ENCODE measurements at places on chromosomes 12 and 14. TPM values are rescaled to one million over a fixed set of nuclear protein-coding genes. Genes with fewer than 3 reads are reported as not detected.

Gene PAX9
- not detected for total RNA-seq

GRCh38 chr14:22540293-22540692 is 48.7 kb downstream of the DAD1 start:
- DNase-seq = no peak

GRCh38 chr12:15469356-15469755 is 147.0 kb downstream of the PTPRO start:
- DNase-seq = no peak

DNA sequence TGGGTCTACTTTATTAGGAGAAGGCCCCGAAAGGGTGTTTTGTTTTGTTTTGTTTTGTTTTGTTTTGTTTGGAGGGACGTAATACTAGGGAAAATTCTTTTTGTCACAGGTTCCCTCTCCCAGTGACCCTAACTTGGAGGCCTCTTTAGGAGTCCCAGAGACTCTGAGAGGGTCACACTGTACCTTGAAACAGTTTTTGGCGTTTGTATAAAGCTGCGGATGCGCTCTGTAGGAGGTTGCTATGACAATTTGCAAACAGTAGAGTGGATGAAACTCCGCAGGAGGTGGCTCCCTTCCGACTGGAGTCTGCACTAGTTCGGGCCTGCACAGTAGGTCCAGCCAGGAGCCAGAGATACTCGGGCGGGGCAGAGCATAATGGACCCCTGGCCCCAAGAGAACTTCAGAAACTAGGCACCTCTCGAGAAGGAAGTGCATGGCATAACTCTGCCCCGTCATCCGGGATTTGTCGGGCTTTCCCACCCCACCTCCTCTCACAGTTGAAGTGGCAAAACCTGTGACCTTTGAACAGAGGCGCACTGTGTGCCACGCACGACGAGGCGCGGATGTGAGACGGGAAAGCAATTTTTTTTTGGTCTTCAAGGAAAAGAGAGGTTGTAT is 1.3 kb upstream of the DYRK2 start:
- DNase-seq = no peak

GRCh38 chr14:72755766-72756165 is 138.1 kb downstream of the DPF3 start:
- no peak for DNase-seq

DNA sequence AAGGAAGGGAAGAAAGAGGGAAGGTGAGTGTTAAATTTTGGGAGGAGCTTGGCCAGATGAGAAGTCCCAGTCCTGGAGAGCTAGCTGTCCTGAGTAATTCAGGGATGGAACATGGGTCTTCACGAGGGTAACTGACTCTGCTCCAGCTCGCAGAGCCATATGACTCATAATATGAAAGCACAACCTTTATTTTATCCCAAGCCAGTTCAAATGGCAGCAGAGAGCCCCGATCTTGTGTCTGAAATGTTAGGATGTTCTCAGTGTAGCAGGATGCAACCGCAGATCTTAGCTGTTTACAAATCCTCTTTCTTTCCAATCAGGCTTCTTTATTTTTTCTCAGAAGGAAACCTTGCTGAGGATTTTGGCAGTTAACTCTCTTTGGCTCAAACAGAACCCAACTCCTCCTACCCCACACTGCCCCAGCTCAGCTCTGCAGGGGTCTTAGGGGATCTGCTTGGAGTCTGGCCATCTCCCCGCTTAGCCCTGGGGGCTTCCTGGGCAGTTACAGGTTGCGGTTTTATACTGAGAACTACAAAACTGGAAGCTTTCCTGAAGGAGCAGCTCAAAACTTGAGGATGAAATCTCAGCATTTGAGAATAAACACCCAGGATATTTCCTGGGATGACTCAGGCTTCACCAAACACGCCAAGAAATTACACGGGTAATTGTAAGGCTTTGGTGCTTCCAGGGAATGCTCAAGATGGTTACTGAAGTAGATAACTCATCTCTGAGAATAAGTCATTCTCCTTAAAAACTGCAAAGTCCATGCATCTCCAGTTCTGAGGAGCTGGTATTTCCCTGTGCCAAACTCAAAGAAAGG is 92.5 kb downstream of the VCPKMT start:
- DNase-seq = no peak
